Activated effector memory CD4-positive, alpha-beta T cell treated with Interleukin-2 at 50 U/mL for 16 hours (primary cell): ENCODE measurements at places on chromosomes 3 and 15.

- DNase-seq, result peak; percentile 68
These were observed 1.4 kb downstream of the ST6GAL1 start for GRCh38 chr3:186931532-186932280.

DNA sequence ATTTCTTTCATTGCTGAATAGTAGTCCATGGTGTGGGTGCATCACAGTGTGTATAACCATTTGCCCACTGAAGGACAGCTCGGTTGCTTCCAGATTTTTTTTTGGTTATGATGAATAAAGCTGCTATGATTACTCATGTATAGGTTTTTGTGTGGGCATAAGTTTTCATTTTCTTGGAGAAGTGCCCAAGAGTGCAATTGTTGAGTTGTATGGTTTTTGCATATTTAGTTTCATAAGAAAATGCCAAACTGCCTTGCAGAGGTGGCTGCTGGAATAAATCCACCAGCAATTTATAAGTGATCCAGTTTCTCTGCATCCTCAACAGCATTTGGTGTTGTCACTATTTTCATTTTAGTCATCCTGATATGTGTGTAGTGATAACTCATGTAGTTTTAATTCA lies 8.4 kb upstream of the SPESP1 start:
- DNase-seq, result no peak

GRCh38 chr3:176687754-176688153 lies 509.5 kb downstream of the TBL1XR1 start:
- DNase-seq, result no peak

- no peak for DNase-seq
These were observed 660.7 kb upstream of the ADAMTS9 start for GRCh38 chr3:65348398-65348995.

DNA sequence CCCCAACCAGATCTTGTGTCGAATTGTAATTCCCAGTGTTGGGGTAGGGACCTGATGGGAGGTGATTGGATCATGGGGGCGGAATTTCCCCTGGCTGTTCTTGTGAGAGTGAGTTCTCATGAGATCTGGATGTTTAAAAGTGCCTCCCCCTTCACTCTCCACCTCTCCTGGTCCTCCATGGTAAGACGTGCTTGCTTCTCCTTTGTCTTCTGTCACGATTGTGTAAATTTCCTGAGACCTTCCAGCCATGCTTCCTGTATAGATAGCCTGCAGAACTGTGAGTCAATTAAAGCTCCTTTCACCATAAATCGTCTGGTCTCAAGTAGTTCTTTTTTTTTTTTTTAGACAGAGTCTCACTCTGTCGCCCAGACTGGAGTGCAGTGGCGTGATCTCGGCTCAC lies 42.3 kb downstream of the NR1D2 start:
- DNase-seq, result no peak

- no peak for DNase-seq
These were observed 680 bp downstream of the POC1A start for GRCh38 chr3:52153389-52154096.

- peak; percentile 55 for DNase-seq
These were observed 16.8 kb downstream of the ATP10A start for GRCh38 chr15:25846377-25846776.

DNA sequence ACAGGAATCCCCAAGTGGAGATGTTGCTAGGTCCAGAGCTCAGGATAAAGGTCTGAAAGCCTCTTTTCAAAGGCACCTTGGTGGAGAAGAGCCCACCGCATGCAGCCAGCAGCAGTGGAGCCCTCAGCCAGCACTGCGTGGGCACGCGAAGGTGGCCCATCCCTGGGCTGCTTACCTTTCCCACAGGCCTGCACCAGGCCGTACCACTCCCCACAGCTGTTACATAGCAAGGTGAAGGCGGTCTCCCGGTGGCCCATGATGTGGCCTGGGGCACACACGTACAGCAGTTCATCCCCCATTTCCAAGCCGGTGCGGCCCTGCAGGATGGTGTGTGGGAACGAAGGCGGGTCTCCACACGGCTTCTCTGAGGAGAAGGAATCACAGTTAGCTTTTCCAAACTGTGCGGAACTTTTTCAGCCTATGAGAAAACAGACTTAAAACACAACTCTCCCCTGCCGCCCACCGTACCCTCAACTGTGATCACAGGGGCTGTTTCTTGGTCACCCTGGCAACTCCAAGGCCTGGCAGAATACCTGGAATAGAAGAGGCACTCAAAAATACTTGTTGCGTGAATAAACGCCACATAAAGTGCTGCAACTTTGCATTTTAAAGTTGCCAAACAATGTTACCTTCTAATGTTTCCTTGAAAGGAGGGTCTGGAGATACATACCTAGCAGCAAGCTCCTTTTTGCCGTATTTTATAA lies 43.7 kb downstream of the SUSD5 start:
- no peak for DNase-seq

GRCh38 chr15:71973366-71973765 lies 144.6 kb downstream of the MYO9A start:
- no peak for DNase-seq

- no peak for DNase-seq
These were observed 52.1 kb upstream of the IQSEC1 start for GRCh38 chr3:13125092-13126015.

- no peak for DNase-seq
These were observed 343.1 kb upstream of the SEMA6D start for GRCh38 chr15:47374222-47374621.

DNA sequence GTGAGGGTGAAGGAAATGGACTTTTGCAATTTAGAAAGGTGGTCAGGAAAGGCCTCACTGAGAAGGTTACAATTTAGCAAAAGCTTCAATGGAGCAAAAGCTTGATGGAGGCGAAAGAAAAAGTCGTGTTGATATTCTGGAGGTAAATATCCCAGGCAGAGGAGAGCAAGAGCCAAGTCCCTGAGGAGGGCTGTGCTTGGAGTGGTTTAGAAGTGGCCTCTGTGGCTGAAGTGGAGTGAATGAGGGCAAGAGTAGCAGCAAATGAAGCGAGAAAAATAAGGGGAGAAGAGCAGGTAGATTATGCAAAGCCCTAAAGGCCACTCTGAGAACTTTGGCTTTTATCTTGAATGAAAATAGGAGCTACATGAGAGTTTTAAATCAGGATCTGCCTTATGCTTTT lies 54.1 kb downstream of the GUCA1C start:
- no peak for DNase-seq

- DNase-seq, result no peak
These were observed 175.0 kb downstream of the PDZRN3 start for GRCh38 chr3:73449774-73450173.
